Sigmoid colon (tissue), 7 donors: ENCODE measurements at places on chromosomes 4 and X.
A peak's percentile ranks its signal among the peaks of the same experiment; 100 is the strongest.

GRCh38 chrX:100674705-100675104 lies 30.7 kb downstream of the SRPX2 start:
- no peak for DNase-seq

DNA sequence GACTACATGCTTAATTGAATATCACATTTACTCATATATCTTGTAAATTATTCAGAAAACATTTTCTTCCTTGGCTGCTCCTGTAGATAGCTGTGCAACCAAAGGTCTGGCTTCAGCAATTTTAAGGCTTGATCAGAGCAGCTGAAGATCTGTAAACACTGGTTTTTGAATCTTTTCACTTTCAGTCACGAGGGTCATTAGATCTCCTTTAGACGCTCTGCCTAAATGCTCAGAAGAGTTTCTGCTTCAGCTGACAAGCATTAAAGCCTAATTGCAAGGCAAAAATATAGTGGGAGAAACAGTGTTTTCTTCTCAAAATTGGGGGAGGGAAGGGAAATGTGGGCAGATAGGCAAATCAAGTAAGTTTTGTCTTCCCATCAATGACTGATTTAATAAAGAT lies 25.7 kb downstream of the TRPC5 start:
- no peak for DNase-seq

DNA sequence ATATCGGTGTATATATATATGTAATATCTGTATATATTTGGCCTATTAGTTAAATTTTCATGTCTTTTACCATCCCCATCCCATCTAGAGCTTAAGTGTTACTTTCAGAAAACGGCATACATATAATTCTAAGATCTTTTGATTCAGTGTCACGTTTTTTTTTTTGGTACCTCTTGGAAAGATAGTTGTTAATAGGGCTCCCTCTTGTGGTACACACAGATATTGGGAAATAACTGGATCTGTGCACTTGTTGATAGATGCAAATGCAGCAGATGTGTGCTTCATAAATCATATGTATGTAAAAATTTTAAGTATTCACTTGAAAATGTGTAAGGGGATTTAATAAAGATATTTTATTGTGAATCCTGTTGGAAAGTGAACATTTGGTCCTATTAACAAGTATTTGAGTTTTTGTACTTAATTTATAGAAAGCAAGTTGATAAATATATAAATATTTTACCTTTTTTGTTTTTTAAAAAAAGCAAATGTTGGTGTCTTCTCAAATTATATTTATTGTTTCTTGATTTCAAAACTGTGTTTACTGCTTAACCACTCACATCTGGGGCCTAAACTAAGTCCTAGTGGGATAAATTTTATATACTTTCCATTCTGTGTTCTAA lies 74.7 kb downstream of the PAQR3 start:
- no peak for DNase-seq

- DNase-seq, result peak; percentile 18
Observed at GRCh38 chr4:3352941-3353594, 60.2 kb downstream of the RGS12 start.

GRCh38 chr4:148842843-148843242 lies 400.6 kb upstream of the NR3C2 start:
- no peak for DNase-seq

DNA sequence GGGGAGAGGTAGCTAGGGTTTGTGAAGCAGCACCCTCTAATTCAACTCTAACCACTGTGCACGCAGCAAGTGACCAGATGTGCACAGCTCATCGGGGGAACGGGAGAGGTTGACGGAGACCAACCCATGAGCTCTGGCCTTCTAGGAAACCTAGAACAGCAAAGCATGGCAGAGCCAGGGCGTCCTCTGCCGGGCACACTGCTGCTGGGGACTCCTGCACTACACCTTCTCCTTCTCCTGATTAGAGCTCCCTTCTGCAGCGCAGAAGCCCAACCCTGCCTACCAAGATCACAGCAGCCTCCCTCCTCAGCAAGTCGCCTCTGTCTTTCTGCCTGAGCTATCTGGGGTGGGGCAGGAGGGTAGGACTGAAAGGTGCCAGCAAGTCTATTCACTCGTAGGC lies 252.3 kb upstream of the PSAPL1 start:
- no peak for DNase-seq

DNA sequence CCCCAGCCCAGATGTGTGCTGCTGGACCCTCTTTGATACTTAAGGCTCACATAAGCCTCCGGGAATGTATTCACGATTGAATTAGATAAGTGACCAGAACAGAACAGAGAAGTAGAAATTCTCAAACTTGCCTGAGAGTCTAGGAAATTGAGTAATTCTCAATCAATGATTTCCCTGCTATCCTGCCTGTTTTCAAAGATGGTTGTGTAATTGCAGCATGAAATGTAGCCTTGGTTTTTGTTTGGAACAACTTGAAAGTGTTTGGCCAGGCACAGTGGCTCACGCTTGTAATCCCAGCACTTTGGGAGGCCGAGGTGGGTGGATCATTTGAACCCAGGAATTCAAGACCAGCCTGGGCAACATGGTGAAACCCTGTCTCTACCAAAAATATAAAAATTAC lies 41.2 kb downstream of the TNIP2 start:
- DNase-seq, result peak; percentile 2
